Body of pancreas (tissue), 4 donors: ENCODE measurements at places on chromosomes 3 and 15. TPM values are rescaled to one million over a fixed set of nuclear protein-coding genes. Genes with fewer than 3 reads are reported as not detected.

SLC12A8 gene
- total RNA-seq: 30.0 TPM

ROBO2 gene
- total RNA-seq: 3.0 TPM

ANXA2 gene
- 341 TPM for total RNA-seq

DNA sequence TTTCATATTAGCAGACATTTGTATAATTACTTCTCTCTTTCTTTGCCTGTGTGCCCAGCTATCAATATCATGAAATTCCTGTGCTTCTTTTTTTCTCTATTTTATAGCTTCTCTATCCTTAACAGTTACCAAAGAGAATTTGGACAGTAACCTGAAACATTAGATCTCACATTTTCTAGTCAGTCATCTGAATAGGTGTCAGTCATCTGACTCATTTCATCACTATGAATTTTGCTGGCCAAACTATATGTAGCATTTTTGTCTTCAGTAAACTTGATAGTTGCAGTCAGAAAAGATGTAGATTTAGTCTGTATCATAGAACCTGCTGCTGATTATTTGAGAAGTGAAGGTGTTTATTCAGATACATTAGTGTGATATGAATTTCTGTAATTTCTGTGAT is 52.6 kb downstream of the HMG20A start:
- no peak for DNase-seq

- no peak for DNase-seq
Observed at GRCh38 chr3:46876313-46877300, 914 bp upstream of the PTH1R start.

- DNase-seq: no peak
Observed at GRCh38 chr3:5186089-5186857, 1.2 kb upstream of the EDEM1 start.

GRCh38 chr3:37739579-37740290 is 121.9 kb upstream of the CTDSPL start:
- no peak for DNase-seq

DNA sequence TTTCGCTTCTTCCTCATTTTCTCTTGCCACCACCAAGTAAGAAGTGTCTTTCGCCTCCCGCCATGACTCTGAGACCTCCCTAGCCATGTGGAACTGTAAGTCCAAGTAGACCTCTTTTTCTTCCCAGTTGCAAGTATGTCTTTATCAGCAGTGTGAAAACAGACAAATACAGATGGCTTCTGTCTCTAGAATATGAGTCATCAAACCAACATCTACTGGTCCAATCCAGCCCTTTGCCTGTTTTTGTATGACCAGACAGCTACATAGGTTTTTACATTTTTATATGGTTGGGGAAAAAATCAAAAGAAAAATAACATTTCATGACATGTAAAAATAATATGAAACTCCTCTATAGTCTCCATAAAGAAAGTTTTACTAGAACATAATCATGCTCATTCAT is 118.7 kb upstream of the PTPRG start:
- DNase-seq: no peak

DNA sequence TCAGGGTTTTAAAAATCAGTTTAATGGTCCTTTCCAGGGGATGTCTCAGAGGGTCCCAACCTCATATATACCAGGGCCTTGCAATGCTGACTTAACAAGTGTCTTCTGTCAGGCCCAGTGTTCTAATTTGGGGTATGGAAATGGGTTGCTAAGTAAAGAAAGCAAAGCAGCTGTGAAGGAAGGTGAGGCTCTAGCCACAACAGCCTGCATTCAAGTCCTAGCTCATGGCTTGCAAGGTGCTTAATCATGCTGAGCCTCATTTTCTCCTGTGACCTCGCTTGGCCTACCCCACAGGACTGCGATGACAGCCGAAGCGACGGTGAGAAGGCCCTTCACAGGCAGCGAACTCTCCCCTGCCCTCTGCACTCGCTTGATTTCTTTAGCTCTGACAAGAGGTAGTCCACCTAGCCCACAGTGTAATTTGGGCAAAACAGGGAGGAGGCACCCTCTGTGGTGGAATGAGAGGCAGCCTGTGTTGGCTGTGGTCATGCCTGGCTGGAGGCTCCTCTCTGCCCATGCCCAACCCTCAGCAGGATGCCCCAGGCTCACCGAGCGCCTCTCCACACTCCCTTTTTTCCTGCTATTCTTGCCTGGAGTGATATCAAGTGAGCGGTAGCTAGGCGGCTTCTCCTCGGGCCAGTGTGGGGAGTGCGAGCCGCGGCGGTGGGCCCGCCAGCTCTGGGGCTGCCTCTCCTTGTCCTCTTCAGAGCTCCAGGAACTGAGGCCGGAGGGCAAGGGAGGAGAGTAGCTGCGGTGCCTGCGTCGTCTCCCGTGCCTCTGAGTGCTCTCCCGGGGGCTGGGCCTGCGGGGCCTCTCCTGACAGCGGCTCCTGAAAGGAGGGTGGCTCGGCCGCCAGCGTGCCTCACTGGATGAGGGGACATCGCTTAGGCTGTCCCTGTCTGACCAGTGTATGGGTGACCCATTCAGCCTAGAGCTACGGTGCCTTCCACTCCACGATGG is 29.2 kb downstream of the ILDR1 start:
- no peak for DNase-seq

GRCh38 chr3:155365178-155365783 is 71.8 kb upstream of the STRIT1 start:
- no peak for DNase-seq

GRCh38 chr3:139227165-139227564 is 116.7 kb upstream of the MRPS22 start:
- peak; percentile 94 for DNase-seq

- DNase-seq: no peak
Observed at GRCh38 chr15:80568298-80568697, 126.8 kb upstream of the ABHD17C start.
